Left lung (tissue), 14 donors: ENCODE measurements at places on chromosomes 7 and 10. TPM values are rescaled to one million over a fixed set of nuclear protein-coding genes. Genes with fewer than 3 reads are reported as not detected.

- no peak for DNase-seq
Measured at GRCh38 chr10:58700591-58700990, 187.9 kb downstream of the BICC1 start.

DNA sequence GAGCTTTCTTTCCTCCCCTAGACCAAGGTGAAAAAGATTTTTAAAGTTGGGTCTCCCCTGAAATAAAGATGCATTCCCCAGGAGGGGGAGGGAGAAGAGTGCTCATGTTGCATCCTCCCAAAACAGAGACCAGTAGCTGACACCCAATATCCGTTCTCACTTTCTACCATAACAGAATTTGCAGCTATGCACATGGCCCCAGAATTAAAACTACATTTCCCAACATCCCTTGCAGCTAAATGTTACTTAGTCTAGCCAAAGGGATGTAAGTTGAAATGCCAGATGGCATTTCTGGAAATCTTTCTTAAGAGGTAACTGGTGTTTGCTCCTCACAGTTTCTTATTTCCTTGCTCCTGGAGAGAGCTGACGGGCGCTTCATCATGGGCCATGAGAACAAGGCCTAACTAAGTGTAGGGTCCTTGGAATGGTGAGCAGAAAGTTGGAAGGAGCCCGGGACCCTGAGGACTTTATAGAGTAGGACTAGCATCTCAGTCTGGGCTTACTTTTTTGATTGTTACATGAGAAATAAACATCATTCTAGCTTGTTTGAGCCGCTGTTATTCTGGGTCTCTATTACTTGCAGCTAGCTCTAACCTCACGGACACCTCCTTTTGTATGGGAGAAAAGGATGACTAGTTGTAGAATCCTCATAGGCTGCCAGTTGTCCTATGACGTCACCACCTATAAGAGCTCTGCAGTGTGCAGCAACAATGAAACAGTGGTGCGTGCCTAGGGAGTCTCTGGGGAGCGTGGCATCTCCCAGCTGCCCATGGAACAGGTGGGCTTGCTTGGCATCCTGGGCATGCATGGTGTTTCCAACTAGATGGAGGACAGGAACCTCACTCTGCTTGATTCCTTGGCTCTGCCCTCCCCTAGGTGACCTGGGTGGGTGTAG is 46.1 kb upstream of the EXOC6 start:
- DNase-seq, result no peak

- DNase-seq, result peak; percentile 7
Measured at GRCh38 chr7:136976504-136977251, 108.2 kb downstream of the CHRM2 start.

ANKRD22 gene
- total RNA-seq, result 5.1 TPM

C7orf33 gene
- not detected for total RNA-seq

BTBD16 gene
- total RNA-seq, result 0.86 TPM
